Progenitor cell of endocrine pancreas (in vitro differentiated cells): ENCODE measurements at places on chromosomes 11 and 22. TPM values are rescaled to one million over a fixed set of nuclear protein-coding genes. Genes with fewer than 3 reads are reported as not detected.

Gene POTEH
- total RNA-seq, result not detected in 2 replicates

Gene THRSP
- not detected in 2 replicates for total RNA-seq

Gene SUSD2
- 0.75 and 0.79 TPM in 2 replicates for total RNA-seq

DNA sequence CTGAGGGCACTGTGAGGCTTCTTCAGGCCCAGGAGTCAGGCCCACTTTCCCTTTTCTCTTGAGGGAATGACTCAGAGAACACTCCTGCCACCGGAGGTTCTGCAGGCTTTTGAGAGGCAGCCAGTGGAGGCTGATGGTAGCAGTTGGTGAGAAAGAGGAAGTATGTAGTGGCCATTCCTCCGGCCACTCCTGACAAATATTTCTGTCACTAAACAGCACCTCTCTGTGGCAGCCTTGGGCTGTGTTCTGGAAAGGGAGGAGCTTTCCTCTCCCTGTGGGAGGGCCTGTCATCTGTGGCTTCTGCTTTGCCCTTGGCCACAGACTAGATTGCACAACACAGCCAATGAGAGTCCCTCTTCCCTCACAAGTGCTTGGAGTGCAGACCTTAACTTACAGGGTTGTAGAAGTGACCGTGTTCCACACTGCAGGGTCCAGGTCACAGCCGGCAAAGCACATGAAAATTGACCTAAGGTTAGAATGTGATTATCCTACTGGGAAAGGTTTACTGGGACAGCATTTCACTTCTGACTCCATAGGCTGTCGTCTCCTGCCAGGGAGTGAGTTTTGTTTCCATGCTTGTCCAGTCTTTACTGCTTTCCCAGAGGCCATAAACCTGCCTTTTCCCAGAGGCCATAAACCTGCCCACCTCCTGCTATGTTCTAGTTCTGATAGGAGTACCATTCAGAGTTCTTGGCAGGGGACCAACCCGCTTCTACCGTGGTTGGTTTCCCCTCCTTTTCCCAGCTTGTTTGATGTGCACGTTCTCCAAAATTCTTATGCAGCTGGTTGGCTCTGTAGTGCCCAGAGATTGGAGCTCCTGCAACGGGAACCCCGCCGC lies 33.3 kb downstream of the MARK2 start:
- H3K4me3 ChIP-seq, result no peak overlapping the region
- H3K4me1 ChIP-seq, result peaks cover 27% of the 10 kb centered on the region
- no peaks in the 10 kb centered on the region for H3K27me3 ChIP-seq
- no peaks in the 10 kb centered on the region for H3K36me3 ChIP-seq
- peak overlapping the region; percentile 79 for H3K27ac ChIP-seq
- peak; percentile 13 for DNase-seq

Gene GSTT2B
- total RNA-seq, result 4.8 and 5.4 TPM in 2 replicates

Gene B3GAT1
- 5.1 and 6.3 TPM in 2 replicates for total RNA-seq

DNA sequence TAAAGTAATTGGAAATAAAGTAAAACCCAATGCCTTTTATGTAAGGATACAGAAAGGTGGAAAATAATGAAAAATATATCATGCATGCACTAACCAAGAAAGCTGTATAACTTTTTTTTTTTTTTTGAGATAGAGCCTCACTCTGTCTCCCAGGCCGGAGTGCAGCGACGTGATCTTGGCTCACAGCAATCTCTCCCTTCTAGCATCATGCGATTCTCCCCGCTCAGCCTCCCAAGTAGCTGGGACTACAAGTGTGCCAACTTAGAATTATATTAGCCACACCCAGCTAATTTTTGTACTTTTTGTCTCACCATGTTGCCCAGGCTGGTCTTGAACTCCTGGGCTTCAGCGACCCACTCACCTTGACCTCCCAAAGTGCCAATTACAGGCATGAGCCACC lies 4.5 kb downstream of the GGT5 start:
- no peaks in the 10 kb centered on the region for H3K27me3 ChIP-seq
- no peaks in the 10 kb centered on the region for H3K4me1 ChIP-seq
- H3K36me3 ChIP-seq, result no peaks in the 10 kb centered on the region
- no peak overlapping the region for H3K4me3 ChIP-seq
- DNase-seq, result no peak
- peak overlapping the region; percentile 74 for H3K27ac ChIP-seq

DNA sequence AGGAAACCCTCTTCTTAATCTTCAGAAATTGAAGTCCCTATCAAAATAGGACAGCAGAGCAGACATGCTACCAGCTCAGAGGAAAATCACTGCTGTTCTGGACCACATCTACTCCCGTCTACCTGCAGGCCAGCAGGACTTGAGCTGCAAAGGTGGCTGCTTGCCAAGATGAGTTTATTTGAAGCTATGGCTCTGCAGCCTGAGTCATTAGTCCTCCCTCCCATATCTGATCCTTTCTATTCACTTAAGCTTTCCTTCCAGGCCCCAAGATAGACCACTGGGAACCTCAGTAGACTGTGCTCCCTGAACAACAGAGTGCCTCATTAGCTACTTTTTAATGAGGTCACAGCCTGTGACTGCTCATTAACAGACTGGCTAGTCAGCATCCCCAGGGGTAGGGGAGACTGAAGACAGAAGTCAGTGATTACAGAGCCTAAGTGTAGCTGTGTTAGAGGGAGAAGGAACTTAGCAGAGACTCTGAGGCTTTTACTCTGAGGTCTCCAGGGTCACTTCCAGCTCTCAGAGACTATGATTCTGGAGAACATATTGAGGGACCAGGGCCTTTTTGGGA lies 6.8 kb upstream of the OR10A2 start:
- H3K4me3 ChIP-seq, result no peak overlapping the region
- H3K27ac ChIP-seq, result no peak overlapping the region

- no peaks in the 10 kb centered on the region for H3K36me3 ChIP-seq
- H3K27me3 ChIP-seq, result peaks cover 9% of the 10 kb centered on the region
These were observed 242.0 kb downstream of the BRD1 start for GRCh38 chr22:49585461-49586243.

Gene P4HA3
- 0.17 TPM in 1 of 2 replicates, not detected in the other for total RNA-seq

Gene POU2F3
- 0.09 TPM in 1 of 2 replicates, not detected in the other for total RNA-seq

Gene APOC3
- 14.9 and 16.3 TPM in 2 replicates for total RNA-seq

Gene SYT9
- total RNA-seq, result 0.42 and 0.57 TPM in 2 replicates

Gene SERPIND1
- 0.40 and 0.74 TPM in 2 replicates for total RNA-seq

DNA sequence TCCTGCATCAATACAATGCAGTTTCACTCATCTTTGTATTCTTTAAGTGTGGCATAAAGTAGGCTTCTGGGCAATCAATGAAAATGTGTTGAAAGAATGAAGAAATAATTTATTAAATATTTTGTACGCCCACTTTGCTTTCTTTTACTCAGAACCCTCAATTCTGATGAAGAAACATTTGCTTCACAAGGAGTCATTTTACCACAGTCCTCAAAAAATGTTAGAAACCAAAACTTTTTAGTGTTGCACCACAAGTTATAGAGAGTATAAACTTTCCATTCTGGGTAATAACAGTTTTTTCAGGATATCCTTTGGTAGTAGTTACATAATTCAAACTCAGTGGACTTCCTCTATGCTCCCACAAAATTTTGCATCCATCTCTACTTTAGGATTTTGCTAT lies 360.5 kb downstream of the DLG2 start:
- H3K27me3 ChIP-seq, result no peaks in the 10 kb centered on the region
- H3K4me3 ChIP-seq, result no peak overlapping the region
- H3K36me3 ChIP-seq, result no peaks in the 10 kb centered on the region

DNA sequence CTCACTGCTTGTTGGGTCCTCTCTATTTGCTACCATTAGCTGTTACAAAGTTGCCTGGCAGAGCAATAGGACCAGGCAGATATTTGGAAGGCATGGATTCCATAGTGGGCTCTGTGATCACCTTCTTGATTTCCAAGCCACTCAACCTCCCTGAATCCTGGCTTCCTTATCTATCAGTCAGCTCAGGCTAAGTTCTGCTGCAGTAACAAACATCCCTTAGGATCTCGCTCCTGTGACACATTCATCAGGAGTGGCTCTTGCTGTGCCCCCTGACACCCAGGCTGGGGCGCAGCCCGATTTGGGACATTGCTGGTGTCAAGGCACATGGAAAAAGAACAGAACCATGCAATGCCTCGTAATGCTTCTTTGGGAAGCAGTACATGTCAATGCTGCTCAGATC lies 503.9 kb downstream of the TBC1D22A start:
- DNase-seq, result no peak
- H3K27ac ChIP-seq, result no peak overlapping the region
- no peaks in the 10 kb centered on the region for H3K27me3 ChIP-seq
- no peaks in the 10 kb centered on the region for H3K36me3 ChIP-seq

DNA sequence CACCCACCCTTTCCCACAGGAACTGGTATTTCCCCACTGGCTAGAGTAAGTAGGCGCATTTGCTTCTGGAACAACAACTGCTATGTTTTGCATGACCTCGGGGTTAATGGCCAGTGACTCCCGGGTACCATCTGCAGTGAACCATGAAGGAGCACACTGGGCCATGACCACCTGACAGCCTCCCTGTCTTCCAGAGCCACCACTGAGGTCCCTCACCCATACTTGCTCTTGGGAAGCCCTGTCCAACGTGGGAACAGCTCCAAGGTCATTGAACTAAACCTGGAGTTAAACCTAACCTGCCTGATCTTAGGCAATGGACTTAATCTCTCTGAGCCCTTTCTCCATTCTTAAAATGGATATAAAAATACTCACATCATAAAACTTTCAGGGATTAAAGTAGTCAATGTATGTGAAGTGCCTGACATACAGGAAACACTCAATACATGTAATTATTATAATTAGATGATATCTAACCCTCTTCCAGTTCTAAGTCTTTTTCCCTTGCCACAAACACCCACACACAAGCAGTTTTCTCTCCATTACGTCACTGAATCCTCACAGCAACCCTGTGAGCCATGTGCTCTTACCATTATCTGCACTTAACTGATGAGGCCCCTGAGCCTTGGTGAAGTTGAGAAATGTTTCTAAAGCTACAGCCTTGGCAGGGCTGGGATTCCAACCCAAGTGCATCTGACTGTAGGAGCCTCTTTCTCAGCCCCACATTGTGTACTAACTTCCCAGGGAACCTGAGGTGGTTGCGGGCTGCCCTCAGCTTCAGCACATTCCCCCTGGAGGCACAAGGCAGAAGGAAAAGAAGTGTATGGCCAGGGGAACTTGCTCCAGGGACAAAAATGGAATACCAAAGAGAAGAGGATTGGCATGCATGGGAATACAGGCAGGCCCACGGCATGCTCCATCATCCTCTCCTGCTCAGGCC lies 74.5 kb upstream of the NCAM1 start:
- peaks cover 11% of the 10 kb centered on the region for H3K27me3 ChIP-seq
- no peak overlapping the region for H3K27ac ChIP-seq
- DNase-seq, result no peak
- H3K4me1 ChIP-seq, result peaks cover 8% of the 10 kb centered on the region

GRCh38 chr22:26565181-26565580 lies 24.8 kb downstream of the TPST2 start:
- no peak overlapping the region for H3K4me3 ChIP-seq
- H3K4me1 ChIP-seq, result peaks cover 11% of the 10 kb centered on the region
- no peak for DNase-seq

- H3K27ac ChIP-seq, result no peak overlapping the region
- no peak overlapping the region for H3K4me3 ChIP-seq
- H3K27me3 ChIP-seq, result no peaks in the 10 kb centered on the region
- DNase-seq, result no peak
- H3K4me1 ChIP-seq, result peaks cover 5% of the 10 kb centered on the region
- H3K36me3 ChIP-seq, result no peaks in the 10 kb centered on the region
These were observed 34.6 kb upstream of the CEP126 start for GRCh38 chr11:101880222-101880621.

Gene BAD
- total RNA-seq, result 42.8 and 46.9 TPM in 2 replicates

Gene CHRDL2
- 1.3 and 2.5 TPM in 2 replicates for total RNA-seq

Gene SRSF8
- total RNA-seq, result 42.4 and 43.4 TPM in 2 replicates

- no peak overlapping the region for H3K27ac ChIP-seq
- no peak for DNase-seq
- no peaks in the 10 kb centered on the region for H3K36me3 ChIP-seq
- no peak overlapping the region for H3K4me3 ChIP-seq
- H3K27me3 ChIP-seq, result no peaks in the 10 kb centered on the region
- peaks cover 3% of the 10 kb centered on the region for H3K4me1 ChIP-seq
These were observed 20.0 kb upstream of the SYT12 start for GRCh38 chr11:67002921-67003411.

GRCh38 chr11:120929664-120930154 lies 94.2 kb upstream of the TBCEL start:
- no peak overlapping the region for H3K27ac ChIP-seq
- DNase-seq, result peak; percentile 23
- no peaks in the 10 kb centered on the region for H3K36me3 ChIP-seq
- H3K4me1 ChIP-seq, result peaks cover 11% of the 10 kb centered on the region

Gene CRYBB3
- total RNA-seq, result 0.49 and 1.0 TPM in 2 replicates

GRCh38 chr22:46546466-46547178 lies 9.2 kb upstream of the CELSR1 start:
- H3K4me1 ChIP-seq, result peaks cover 11% of the 10 kb centered on the region
- peaks cover 46% of the 10 kb centered on the region for H3K27me3 ChIP-seq
- no peak for DNase-seq
- H3K4me3 ChIP-seq, result no peak overlapping the region
- no peak overlapping the region for H3K27ac ChIP-seq
- no peaks in the 10 kb centered on the region for H3K36me3 ChIP-seq

GRCh38 chr11:112499153-112499880 lies 238.7 kb upstream of the PLET1 start:
- peaks cover 5% of the 10 kb centered on the region for H3K27me3 ChIP-seq
- DNase-seq, result no peak
- H3K27ac ChIP-seq, result no peak overlapping the region
- H3K36me3 ChIP-seq, result no peaks in the 10 kb centered on the region
- no peaks in the 10 kb centered on the region for H3K4me1 ChIP-seq
- H3K4me3 ChIP-seq, result no peak overlapping the region

DNA sequence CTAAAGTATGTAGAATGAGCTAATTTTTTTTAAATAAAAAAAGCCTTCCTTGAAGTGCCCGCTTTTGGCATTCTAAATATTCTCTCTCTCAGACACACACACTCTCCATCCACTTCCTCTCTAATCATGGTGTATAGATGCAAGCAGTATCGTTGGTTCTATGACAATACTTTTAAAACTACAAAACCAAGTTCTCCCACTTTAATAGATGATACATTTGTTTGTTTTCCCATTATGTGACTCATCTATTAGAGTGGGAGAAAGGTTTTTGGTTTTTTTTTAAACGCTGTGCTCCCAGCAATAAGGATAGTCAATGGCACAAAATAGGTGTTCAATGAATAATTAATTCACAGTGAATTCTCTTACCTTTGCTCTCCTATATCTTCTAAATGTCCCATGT lies 44.6 kb downstream of the FZD4 start:
- no peak overlapping the region for H3K27ac ChIP-seq
- H3K4me1 ChIP-seq, result no peaks in the 10 kb centered on the region
- DNase-seq, result no peak
- H3K4me3 ChIP-seq, result no peak overlapping the region
- peaks cover 3% of the 10 kb centered on the region for H3K36me3 ChIP-seq

- peaks cover 20% of the 10 kb centered on the region for H3K27me3 ChIP-seq
- DNase-seq, result no peak
- H3K27ac ChIP-seq, result peak overlapping the region; percentile 81
- no peaks in the 10 kb centered on the region for H3K36me3 ChIP-seq
- H3K4me3 ChIP-seq, result no peak overlapping the region
These were observed 19.6 kb downstream of the DAGLA start for GRCh38 chr11:61699737-61700160.
